ENCODE measurements at places on chromosomes 1 and 21. TPM values are rescaled to one million over a fixed set of nuclear protein-coding genes. Genes with fewer than 3 reads are reported as not detected.

DNA sequence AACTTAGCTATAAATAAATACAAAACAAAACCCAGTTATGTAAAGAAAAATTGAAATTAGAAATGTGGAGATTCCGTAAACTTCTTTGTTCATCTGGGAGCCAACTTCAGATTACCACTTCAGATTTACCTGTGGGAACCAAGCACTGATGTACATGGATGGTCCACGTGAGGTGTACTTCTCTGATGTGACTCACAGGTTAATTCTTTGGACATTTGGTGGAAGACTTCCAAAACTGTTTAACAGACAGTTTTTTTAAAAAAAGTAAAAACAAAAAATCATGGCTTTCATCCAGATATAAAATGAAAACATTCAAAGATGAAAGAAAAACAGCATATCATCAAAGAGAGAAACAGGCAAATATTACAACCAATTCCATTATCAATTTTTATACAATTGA lies 92.0 kb downstream of the MAST2 start:
- no peak for DNase-seq

GRCh38 chr1:209692296-209692695 lies 12.3 kb upstream of the HSD11B1 start:
- no peak for DNase-seq

DNA sequence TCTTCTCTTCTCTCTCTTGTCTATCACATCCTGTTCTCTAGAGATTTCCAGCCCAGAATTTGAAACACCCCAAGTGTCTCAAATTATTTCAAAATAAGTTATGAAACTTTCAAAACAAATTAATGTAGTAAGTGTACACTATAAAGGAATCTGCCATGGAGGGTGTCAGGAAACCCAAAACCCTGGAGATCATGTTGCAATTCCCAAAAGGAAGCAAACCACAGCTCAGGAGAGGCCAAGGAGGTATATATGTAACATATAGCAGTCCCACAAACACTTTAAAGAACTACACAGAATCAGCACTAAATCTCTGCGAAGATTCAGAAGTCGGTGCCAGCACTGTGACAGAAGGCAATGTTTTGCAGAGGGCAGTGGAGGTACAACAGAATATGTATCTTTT lies 26.6 kb downstream of the PTPN14 start:
- DNase-seq: peak; percentile 37

UBE4B gene
- polyA plus RNA-seq: 19.4 TPM

TNFRSF14 gene
- polyA plus RNA-seq: 191 TPM

DNA sequence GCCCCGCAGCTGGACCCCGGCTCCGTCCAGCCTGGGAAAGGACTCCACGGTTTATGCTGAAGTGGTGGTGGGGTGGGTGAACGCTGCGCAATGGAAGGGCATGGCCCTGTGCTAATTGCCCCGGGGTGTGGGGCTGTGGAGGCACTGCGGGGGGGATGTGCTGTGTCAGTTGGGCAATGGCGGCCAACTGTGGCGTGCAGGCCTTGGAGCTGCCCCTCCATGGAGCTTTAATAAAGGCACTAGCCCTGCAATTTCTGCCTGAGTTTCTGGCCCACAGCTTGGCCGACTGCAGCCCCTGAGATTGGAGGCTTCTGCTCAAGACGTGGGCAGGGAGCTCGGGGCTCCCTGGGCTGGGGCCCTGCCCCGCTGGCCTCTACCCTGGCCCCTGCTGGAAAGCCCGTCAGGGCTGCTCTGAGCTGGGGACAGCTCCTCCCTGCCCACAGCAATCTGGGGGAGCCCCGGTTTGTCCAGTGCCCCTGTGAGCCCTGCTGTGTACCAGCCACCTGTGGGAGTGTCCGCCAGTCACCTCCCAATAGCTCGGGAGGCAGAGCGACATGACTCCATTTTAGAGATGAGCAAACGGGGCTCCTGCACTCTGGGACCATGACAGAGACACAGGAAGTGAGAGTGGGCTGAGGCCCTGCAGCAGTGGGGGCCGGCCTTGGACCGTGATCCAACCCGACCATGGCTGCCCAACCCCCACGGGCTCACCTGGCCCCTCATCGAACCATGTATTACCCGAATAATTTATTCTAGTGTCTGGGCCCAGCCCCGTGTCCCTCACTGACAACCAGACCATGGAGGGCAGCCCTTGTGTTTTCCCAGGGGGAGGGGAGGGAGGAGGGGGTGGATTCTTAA lies 8.7 kb upstream of the TNFRSF14 start:
- no peak for DNase-seq

PRAMEF12 gene
- polyA plus RNA-seq: not detected

FGR gene
- polyA plus RNA-seq: 403 TPM

DNA sequence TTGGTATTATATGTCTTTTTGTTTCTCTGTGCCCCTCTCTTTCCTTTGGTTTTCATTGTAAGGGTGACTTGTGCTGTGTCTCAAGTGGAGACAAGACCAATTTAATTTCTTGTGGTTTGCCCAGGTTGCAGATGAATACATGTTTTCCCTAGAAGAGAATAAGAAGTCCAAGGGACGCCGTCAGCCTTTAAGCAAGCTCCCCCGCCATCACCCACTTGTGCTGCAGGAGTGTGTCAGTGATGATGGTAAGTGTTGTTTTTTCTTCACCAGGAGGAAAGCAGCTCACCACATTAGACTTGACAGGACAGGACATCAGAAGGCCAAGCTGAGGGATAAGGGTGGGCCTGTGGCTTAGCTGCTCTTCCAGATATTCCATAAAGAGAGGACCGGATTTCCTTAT lies 23.8 kb upstream of the ST3GAL3 start:
- DNase-seq: no peak

TRIM45 gene
- 0.41 TPM for polyA plus RNA-seq

DNA sequence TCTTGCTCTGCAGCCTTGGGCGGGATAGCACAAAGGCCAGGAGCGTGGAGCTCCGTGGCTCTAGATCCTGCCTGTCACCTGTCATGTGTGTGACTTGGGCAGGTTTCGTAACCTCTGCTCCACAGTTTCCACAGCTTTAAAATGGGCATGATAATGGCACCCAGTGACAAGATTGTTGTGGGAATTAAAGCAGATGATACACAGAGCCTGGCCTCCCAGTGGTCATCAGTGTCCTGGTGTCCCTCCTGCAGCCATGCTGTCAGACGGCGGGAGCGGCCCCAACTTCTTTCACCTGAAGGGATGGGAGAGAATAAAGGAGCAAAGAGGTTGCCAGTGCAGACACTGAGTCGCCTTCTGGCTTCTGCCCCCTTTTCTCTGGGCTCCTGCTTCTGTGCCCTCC lies 61.5 kb downstream of the SLC37A1 start:
- peak; percentile 4 for DNase-seq

EDARADD gene
- polyA plus RNA-seq: 0.37 TPM

GRCh38 chr1:6294080-6294889 lies 33.4 kb upstream of the GPR153 start:
- no peak for DNase-seq

GRCh38 chr21:26659182-26659581 lies 86.1 kb upstream of the CYYR1 start:
- no peak for DNase-seq

DNA sequence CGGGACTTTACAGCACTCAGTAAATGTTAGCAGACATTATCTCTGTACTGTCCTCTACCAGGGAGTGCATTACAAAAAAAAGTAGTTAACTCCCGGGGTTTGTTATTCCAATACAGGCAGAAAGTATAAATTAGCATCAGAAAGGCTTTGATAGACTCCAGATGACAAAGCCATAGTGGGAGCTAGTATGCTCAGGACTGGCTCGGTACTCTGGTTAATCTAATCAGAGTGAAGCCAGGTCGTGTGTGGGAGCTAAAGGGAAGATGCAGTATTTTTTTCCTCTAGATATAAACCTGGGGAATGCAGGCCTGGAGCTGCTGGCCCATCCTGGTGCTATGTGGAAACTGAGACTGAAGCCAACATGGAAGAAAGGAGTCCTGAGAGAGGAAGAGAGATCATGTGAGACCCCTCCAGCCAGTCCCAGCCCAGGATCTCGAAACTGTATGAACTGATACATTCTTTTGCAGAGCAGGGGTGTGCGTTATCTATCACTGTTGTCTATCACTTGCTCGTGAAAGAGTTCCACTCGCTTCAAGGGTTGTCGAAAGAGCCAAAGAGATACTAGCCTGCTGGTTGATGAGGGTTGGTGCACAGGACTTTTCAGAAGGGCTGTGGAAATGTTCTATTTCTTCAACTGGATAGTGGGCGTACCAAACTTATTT lies 125.8 kb downstream of the PLPP3 start:
- no peak for DNase-seq

HAO2 gene
- polyA plus RNA-seq: not detected

OXCT2 gene
- polyA plus RNA-seq: 0.53 TPM

KLHDC8A gene
- 0.17 TPM for polyA plus RNA-seq

- peak; percentile 61 for DNase-seq
Observed at GRCh38 chr1:24928689-24929397, 1.2 kb downstream of the RUNX3 start.

GRCh38 chr1:45429561-45430159 lies 61.3 kb downstream of the TESK2 start:
- DNase-seq: no peak

TNFSF18 gene
- 0.04 TPM for polyA plus RNA-seq

B4GALT2 gene
- polyA plus RNA-seq: 32.2 TPM

TMEM200B gene
- 3.4 TPM for polyA plus RNA-seq

- DNase-seq: no peak
Observed at GRCh38 chr1:22967833-22968232, 4.8 kb downstream of the LACTBL1 start.

GRCh38 chr21:31837618-31838390 lies 35.0 kb upstream of the HUNK start:
- no peak for DNase-seq

DNA sequence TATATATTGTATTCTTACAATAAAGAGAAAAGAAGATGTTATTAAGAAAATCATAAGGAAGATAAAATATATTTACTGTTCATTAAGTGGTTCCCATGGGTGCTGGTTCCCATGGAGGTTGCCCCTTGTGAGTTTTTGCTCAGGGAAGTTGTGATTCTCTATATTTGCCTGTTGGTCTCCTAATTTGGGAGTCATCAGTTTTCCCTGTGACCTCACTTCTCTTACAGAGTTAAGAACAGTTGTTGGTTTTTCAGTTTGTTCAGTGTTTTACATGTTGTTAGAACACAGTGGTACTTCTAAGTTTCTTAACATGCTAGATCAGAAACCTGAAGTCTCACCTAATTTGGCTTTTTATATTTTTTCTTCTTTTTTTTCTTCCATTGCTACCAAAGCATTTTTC lies 109.2 kb downstream of the OSBPL9 start:
- DNase-seq: no peak

- DNase-seq: no peak
Observed at GRCh38 chr1:184617433-184618029, 137.1 kb downstream of the EDEM3 start.

- peak; percentile 68 for DNase-seq
Observed at GRCh38 chr21:39073717-39074116, 109.5 kb downstream of the PSMG1 start.

DNA sequence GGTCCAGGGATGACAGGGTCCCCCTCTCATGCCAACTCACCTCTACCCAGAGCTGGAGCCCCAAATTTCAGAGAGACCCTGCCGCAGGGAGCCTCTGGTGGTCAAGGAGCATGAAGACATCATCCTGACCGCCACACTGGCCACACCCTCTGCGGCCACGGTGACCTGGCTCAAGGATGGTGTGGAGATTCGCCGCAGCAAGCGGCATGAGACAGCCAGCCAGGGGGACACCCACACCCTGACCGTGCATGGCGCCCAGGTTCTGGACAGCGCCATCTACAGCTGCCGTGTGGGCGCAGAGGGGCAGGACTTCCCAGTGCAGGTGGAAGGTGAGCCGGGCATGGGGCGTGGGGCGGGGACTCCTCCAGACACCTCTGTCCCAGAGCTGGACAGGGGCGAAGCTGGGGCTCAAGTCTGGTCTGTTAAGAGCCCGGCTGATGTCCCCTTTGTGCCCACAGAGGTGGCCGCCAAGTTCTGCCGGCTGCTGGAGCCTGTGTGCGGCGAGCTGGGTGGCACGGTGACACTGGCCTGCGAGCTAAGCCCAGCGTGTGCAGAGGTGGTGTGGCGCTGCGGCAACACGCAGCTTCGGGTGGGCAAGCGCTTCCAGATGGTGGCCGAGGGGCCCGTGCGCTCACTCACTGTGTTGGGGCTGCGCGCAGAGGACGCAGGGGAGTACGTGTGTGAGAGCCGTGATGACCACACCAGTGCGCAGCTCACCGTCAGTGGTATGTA lies 66.0 kb downstream of the OBSCN start:
- DNase-seq: no peak

GRCh38 chr1:26345718-26346117 lies 8.2 kb downstream of the CRYBG2 start:
- DNase-seq: no peak

CD1B gene
- polyA plus RNA-seq: 0.02 TPM

SPRR2F gene
- polyA plus RNA-seq: not detected

DNA sequence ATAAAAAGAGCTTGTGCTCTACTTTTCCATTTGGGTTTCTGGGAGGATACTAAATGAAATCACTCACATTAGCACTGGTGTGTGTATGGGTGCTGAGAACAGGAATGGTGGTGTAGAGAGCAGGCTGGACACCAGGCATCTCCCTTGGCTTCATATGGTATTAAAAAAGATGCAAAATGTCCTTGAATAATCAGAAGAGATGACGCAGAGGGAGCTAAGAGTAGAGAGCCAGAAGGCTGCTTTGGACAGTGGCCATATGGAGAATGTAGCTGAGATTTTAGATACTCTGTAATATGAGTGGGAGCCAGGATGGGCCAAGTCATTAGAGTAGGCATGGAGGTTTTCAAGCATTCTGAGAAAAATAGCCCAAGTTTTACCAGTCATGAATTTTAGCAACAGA lies 112.3 kb upstream of the ZRANB2 start:
- DNase-seq: peak; percentile 69

DNA sequence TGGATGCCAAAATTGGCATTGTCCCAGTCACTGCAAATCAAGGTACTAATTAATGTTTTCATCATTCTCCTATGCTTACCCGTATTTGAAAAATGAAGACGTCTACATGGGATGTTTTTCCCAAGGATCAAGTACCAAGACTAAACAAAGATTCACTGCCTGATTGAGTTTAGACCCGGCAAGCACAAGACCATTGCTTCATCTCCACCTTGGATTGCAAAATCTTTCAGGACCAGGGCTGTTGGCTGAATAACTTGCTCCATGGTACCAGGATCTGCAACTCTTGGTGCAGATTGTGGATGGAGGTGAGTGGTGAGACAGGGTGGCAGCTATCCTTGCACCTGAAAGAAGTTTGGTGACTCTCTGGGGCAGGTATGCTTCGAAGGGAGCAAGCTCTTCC lies 122.5 kb upstream of the ETS2 start:
- no peak for DNase-seq

C1orf141 gene
- 0.49 TPM for polyA plus RNA-seq

DNA sequence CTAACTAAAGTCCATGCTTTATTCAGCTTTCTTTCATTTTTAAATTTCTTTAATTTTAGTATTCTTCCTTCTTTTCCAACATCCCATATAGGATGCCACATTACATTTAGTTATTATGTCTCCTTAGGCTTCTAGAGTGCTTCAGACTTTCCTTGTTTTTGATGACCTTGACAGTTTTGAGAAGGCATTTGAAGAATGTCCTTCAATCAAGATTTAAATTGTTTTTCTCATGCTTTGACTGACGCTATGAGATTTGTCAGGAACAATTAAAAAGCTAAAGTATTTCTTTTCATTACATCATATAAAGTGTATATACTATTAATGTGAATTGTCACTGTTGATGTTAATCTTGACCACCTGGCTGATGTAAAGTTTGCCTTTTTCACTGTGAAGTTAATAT lies 173.7 kb upstream of the LYPLAL1 start:
- DNase-seq: no peak

- DNase-seq: no peak
Observed at GRCh38 chr1:44289530-44289929, 65.5 kb downstream of the ERI3 start.
